ENCODE measurements at places on chromosomes 11 and 22.

DNA sequence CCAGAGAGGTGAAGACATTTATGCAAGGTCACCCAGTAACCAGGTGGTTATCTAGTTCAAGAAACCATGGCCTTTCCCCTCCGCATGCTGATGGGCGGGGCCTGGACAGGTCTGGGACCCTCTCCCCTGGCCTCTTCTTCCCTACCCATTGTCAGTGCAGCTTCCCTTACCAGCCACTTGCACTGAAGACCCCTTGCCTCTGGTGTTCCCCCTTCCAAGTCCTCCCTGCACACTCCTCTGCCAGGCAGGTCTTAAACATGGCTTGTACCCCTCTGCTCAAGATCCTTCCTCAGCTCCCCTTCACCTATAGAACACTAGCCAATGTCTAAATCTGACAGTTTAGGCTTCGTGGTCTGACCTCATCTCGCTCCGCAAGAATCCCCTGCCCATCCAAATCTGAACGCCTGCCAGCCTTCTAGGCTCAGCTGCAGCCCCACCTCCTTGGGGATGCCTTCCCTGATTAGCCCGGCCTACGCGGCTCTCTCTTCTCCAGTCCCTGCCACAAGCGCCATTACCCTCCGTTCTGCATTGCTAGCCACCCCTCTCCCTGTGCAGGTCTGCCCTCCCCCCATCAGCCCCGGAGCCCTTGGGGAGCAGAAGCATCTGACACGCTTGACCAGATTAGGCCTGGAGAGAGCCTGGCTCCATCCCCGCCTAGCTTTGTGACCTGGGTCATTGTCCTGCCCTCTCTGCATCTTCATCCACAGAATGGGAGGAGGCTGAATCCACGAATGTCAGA lies 213.8 kb downstream of the DSCAML1 start:
- no peak for DNase-seq

- no peak for DNase-seq
Observed at GRCh38 chr11:63940786-63941185, 2.0 kb downstream of the NAA40 start.

GRCh38 chr22:18970176-18970947 lies 34.3 kb upstream of the PRODH start:
- DNase-seq, result peak; percentile 69

DNA sequence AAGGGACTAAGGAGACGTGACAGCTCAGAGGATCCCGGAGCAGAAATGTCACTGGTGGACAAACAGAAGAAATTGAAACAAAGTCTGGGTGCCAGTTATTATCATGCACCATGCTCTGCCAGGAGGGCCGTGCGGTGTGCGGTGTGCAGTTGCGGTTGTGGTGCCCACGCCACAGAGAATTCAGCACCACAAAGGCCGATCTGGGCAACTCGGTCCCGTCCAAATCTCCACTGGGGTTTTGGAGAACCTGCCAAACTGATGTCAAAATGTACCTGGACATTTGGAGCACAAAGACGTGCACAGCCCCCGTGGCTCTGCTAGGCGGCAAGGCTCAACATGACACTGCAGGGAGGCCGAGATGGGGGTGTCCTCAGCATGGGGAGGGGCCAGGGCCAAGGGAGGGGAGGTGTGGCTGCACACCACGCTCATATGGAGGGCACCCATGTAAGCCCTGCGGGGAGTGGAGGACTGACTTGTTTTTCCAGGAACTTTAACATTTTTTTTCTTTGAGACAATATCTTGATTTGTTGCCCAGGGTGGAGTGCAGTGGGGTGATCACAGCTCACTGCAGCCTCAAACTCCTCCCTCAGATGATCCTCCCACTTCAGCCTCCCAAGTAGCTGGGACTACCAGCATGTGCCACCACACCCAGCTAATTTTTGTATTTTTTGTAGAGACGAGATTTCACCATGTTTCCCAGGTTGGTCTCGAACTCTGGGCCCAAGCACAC lies 39.4 kb downstream of the GNB1L start:
- DNase-seq, result no peak

GRCh38 chr11:84106541-84106940 lies 820.4 kb upstream of the CCDC90B start:
- no peak for DNase-seq

GRCh38 chr11:61642162-61642561 lies 38.0 kb upstream of the DAGLA start:
- DNase-seq, result no peak

DNA sequence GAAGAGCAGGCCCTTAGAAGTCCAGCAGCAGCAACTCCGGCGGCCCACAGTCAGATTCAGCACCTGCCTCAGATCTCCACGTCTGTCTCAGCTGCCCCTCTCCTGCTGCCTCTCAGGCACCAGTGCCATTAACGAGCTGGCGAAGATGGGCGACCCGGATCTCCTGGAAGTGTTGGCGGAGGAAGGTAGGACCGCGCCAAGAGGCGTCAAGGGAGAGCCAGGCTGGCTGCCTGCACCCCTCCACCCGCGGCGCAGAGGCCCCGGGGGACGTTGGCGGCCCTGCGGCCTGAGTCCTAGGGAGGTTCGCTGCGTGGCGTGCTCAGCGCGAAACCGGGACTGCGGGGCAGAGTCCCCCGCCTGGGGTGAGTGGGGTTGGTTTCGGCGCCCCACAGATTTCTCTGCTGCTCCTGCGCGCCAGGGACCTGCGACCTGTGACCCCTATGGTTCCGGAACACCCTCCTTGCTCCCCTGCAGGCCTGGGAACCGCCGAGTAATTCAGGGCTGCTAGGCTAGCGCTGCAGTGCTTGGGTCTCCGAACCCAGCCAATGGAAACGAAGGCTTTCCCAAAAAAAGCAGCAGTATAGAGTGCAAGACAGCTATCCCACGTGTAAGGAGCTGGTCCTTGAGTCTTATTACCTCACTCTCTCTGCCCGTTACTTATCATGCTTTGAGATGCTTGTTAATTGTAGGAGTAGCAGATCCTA lies 615 bp downstream of the ANO5 start:
- DNase-seq, result peak; percentile 38

- DNase-seq, result no peak
Observed at GRCh38 chr11:112238041-112238440, 11.8 kb downstream of the PTS start.

- DNase-seq, result no peak
Observed at GRCh38 chr11:13309156-13309555, 31.6 kb downstream of the BMAL1 start.

GRCh38 chr22:36465232-36466021 lies 16.0 kb downstream of the TXN2 start:
- no peak for DNase-seq

DNA sequence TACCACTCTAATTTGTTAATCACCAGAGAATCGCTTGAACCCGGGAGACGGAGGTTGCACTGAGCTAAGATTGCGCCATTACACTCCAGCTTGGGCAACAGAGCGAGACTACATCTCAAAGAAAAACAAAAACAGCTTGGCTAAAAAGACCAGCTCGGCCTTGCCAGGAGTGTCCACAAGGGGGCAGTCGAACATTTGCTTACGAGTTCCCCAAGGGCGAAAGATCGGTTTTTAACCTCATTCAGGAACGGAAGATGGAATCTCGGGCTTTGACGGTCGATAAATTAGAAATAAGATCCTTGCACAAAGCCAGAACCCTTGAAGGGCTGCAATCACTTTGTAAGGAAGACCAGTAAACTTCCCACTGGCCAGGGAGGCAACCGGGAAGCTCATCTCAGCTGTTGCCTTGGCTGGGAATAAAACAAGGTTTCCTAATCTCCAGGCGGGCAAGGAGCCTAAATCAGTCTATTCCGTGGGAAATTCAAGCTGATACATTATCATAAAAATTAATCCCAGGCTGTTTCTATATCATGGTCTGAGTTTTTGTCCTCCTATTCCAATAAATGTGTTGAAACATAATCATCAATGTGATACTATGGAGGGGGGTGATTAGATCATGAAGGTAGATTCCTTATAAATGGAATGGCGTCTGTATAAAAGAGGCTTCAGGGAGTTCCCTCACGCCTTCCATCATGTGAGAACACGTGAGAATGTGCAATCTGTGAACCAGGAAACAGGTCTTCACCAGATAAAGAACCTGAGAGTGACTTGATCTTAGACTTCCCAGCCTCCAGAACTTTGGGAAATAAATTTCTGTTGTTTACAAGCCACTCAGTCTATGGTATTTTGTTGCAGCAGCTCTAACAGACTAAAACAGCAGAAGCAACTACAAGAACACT lies 14.9 kb upstream of the SLC29A2 start:
- peak; percentile 88 for DNase-seq

- no peak for DNase-seq
Observed at GRCh38 chr11:12161137-12161536, 50.7 kb downstream of the MICAL2 start.

- no peak for DNase-seq
Observed at GRCh38 chr11:68565768-68566167, 105.2 kb downstream of the PPP6R3 start.

DNA sequence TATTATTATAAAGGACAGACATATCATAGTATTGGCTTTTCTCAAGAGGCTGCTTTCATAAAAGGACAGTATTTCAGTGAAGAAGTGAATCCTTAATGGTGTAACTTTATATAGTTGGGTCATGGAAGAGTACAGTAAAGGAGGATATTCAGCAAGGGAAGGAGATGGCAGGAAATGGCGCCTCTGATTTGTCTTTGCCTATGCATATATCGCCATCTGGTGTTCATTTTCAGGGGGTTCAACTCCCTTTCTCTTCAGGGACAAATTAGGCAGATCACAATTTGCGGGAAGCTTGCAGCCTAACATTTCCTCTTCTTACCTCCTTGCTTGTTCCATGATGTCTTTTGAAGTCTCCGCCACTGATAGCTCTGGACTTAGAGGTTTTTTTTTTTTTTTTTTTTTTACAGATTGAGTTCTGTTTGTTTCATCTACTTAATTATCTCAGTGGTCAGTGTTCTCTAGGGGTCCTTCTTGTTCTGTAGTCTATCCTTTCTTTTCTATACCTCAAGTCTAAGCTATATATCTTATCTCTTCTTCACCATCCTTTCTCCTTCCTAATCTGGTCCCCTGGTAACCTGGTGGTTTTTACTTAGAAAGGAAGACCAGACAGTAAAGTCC lies 21.8 kb upstream of the RRM1 start:
- peak; percentile 66 for DNase-seq

DNA sequence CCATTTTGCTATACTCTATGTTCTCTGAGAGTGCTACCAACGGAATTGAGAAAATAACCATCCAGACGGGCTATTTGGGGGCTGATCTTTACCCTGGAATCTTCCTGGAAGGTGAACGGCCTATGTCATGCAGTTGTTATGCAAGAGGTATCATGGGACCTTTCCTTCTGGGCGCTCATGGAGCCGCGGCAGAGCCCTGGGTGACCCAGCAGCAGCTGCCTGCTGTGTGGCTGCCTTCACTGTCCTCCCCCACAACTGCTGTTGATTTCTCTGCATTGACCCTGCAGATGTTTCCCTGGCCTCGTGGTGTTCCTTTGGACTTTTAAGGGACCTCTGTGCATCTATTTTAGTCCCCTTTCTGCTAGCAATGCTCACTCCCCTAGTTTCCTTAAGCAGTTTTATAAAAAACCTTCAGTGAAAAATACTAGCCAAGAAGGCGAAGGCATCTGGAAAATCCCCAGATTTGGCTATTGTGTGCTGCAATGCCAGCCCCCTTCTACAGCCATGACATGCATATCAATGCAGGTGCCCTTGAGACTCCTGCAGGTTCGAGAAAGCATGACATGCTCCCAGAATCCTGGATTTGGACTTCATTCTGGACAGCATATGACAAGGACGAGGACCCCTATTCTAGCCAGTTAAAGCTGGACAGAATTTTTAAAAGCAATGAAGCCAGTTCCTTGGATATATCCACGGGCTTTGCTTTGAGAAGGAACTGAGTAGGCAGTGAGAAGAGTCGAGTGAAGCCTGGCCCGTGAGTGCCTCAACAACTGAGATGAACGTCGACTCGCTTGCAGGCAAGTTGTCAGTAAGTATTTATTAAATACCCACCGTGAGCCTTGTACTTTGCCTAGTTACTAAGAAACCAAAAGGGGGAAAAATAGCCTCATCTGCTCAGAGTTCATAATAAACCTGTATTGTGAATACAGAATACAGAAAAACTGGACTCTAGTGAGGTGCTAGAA lies at the start of gene SLC25A18:
Gene SLC25A18 (plus strand): TSS at position 593 of the 965 bp plus-strand sequence. CDS start 16,447 bp downstream, outside the sequence.
- no peak for DNase-seq

DNA sequence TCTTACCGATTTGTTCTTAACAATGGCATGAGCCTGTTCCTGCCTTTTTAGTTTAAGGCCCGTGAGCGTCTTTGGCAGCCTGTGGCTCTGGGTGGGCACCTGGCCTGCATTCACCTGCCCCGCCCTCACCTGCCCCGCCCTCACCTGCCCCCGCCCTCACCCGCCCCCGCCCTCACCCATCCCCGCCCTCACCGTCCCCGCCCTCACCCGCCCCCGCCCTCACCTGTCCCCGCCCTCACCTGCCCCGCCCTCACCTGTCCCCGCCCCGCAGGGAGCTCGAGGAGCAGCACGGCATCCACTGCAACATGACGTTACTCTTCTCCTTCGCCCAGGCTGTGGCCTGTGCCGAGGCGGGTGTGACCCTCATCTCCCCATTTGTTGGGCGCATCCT lies 14.2 kb downstream of the GATD1 start:
- DNase-seq, result no peak

GRCh38 chr11:6633422-6634408 lies 14.5 kb upstream of the TPP1 start:
- no peak for DNase-seq

DNA sequence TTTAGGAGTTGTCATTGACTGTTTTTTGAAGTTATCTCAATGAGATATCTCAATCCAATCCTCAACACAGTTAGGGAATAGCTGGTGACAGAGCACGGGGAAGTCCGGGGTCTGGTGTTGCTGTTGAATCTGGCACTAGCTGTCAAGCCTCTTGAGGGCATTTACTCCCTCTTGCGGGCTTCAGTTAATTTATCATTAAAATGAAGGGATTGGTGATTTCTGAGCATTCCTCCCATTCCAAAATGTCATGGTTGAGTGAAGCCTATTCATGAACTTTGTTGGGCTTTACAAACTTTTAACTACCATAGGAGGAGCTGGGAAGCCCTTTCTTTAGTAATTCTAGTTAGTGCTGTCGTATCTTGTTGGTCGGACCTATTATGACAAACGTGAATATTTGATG lies 40.2 kb downstream of the UVRAG start:
- no peak for DNase-seq

GRCh38 chr22:20979243-20979809 lies 2.8 kb upstream of the LZTR1 start:
- DNase-seq, result peak; percentile 45

Data from endothelial cell (in vitro differentiated cells).